Esophagus squamous epithelium (tissue), 5 donors: ENCODE measurements at places on chromosomes 1 and 21. TPM values are rescaled to one million over a fixed set of nuclear protein-coding genes. Genes with fewer than 3 reads are reported as not detected.

GRCh38 chr1:235275223-235275622, 52.8 kb downstream of the ARID4B start:
- no peak for DNase-seq

DNA sequence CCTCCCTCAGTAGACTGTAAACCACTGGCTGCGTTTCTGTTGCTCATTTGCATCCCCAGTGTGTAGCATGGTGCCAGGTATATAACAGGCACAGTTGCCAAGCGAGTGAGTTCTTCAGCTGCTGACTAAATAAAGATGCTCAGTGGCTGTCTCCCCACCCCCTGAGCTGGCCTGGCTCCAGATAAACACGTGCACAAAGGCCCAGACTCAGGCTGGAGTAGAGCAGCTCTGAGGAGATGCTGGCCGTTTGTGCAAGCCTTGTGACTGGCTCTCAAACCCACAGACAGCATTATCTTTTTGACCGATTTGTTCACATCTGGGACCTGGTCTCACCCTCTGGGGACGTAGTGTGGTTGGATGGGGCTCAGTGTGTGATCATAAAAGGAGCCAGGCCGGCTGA, 7.1 kb downstream of the CHRNB2 start:
- no peak for DNase-seq

- DNase-seq: no peak
Measured at GRCh38 chr21:38646213-38646837, 148.0 kb upstream of the ERG start.

The GJA8 gene
- not detected for total RNA-seq

- DNase-seq: no peak
Measured at GRCh38 chr1:6223617-6224016, 12.1 kb downstream of the ICMT start.

- no peak for DNase-seq
Measured at GRCh38 chr1:110535985-110536384, 17.0 kb upstream of the KCNA10 start.

DNA sequence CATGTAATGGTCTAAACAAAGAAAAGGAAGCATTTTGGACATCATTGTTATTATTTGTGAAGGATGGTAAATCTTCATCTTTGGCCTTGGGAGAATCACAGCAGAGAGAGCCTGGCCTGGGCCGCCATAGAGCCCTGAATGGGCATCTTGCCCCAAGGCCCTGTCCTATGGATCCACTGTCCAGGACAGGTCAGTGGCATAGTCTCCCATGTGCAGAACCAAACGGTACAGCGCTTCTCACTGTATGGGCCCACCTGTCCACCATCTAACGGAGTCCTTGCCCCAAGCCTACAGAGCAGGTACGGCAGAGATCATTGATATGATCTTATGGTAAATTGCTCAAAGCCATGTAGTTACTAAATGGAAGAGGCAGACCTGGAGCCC, 185.7 kb downstream of the FOXD2 start:
- no peak for DNase-seq

GRCh38 chr1:60504206-60504840, 430.8 kb upstream of the C1orf87 start:
- no peak for DNase-seq

The KRTAP13-2 gene
- not detected for total RNA-seq

DNA sequence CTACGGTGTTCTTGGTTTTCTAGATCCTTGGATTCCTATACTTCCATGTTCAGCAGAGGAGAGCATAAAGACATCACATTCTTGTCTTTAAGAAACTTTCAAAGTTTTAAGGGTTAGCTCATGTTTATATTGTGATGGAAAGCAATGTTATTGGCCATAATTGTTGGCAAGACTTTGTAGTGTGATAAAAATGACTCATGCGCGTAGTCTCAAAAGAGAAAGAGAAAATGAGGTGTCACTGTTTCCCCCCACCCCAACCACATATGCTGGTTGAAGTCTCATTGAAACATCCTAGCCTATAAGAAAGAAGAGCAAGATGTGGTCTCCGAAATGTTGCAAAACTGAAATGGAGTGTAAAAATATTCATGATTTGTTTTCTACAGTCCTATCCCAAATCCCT, 348.8 kb downstream of the PTBP2 start:
- DNase-seq: no peak

GRCh38 chr1:89842567-89843272, 21.9 kb downstream of the LRRC8D start:
- DNase-seq: no peak

The ADGRL2 gene
- 63.7 TPM for total RNA-seq

- DNase-seq: no peak
Measured at GRCh38 chr21:45014747-45015468, 59.5 kb upstream of the ADARB1 start.

GRCh38 chr1:47302472-47302871, 11.5 kb downstream of the STIL start:
- no peak for DNase-seq

DNA sequence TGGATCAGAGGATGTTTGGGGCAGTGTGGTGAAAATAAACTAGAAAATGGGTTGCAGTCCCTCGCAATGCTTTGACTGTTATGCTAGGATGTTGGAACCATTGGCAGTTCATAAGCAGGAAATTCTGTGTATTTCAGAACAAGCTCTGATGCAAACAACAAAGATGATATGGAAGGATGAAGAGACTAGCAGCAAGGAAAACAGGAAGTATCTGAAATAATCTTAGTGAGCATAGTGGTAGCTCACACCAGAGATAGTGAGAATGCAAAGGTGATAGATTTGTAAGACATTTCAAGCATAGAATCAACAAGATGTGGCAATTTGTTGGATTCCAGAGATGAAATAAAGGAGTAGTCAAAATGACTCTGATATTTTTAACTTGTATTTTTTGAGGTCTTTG, 11.1 kb upstream of the RCC1 start:
- DNase-seq: no peak

The RRP1B gene
- 22.3 TPM for total RNA-seq

GRCh38 chr1:181763736-181764135, 280.4 kb downstream of the CACNA1E start:
- no peak for DNase-seq

The TAS1R1 gene
- total RNA-seq: not detected

The GJA5 gene
- total RNA-seq: 0.38 TPM

- DNase-seq: no peak
Measured at GRCh38 chr1:163250382-163250974, 47.8 kb upstream of the RGS5 start.

- DNase-seq: no peak
Measured at GRCh38 chr21:35520302-35520701, 471.2 kb upstream of the RUNX1 start.

The KCNAB2 gene
- 4.1 TPM for total RNA-seq

- DNase-seq: no peak
Measured at GRCh38 chr1:54950006-54950368, 30.4 kb upstream of the TMEM61 start.

The BCL2L15 gene
- 2.2 TPM for total RNA-seq

GRCh38 chr21:45142469-45143308, 68.3 kb downstream of the ADARB1 start:
- DNase-seq: no peak

DNA sequence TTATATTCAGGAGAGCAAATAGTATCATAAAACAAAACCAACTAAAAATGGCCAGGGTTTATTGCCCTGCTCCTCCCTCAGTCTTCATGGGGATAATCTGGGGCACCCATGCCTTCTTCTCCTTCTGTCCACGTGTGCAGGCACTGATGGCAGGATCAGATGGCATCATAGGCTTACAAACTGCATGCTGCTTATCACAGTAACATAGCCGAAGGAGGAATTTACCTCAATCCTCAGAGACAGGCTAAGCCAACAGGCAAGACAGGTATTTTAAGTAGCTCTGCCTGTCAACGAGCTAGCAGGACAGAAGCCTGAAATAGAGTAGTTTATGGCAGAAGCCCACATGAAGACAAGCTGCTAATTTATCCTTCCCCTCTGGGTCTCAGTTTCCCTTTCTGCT, 9.4 kb downstream of the LAMB3 start:
- DNase-seq: no peak

- DNase-seq: no peak
Measured at GRCh38 chr21:31345136-31345535, 1.1 kb upstream of the TIAM1 start.

DNA sequence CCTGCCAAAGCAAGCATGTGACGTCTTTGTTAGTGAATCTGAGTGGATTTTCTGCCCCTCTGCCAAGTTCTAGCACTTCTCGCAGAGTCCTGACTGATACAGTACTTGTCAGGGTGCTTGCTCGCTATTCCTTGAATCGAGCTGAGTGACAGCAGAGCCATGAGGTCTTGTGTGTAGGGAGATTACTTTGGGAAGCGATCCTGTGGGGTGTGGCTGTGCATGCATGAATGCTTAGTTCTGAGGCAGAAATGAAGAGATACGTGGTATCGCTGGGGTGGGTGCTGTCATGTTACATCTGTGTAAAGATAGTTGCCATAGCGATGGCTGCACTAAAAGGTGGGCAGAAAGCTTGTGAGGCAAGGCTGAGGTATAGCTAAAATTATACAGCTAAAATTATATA, 19.3 kb upstream of the DNAJC28 start:
- DNase-seq: no peak

GRCh38 chr1:227939791-227940771, 7.7 kb downstream of the WNT9A start:
- DNase-seq: no peak

DNA sequence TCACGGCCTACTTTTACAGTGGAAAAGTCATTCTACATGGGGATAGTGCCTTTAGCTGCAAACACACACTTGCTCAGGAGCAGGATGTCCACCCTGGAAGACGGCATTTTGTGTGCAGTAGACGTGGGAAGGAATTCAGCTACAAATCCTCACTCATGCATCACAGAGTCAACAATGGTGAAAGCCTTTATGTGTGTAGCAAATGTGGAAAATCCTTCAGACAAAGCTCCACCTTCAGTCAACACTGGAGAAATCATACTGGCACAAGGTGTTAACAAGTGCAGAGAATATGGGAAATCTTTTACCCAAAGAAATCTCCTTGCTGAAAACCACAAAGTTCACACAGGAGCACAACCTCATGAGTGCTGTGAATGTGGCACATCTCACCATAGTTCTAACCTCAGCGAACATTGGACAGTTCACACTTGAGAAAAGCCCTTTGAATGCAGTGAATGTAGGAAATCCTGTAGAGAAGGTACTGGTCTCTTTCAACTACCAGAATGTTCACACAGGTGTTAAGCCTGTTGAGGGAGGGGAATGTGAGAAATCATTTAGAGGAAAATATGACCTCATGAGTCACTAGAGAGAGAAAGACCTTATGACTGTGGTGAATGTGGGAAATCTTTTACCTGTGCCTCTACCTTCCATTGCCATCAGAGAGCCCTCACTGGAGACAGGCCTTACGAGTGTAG, 101.8 kb downstream of the PTGS2 start:
- no peak for DNase-seq

The OR2T33 gene
- total RNA-seq: not detected

The GREM2 gene
- total RNA-seq: 0.92 TPM

GRCh38 chr1:73947009-73947408, 251.0 kb downstream of the LRRIQ3 start:
- no peak for DNase-seq

- DNase-seq: no peak
Measured at GRCh38 chr1:64223329-64224151, 20.1 kb downstream of the UBE2U start.

DNA sequence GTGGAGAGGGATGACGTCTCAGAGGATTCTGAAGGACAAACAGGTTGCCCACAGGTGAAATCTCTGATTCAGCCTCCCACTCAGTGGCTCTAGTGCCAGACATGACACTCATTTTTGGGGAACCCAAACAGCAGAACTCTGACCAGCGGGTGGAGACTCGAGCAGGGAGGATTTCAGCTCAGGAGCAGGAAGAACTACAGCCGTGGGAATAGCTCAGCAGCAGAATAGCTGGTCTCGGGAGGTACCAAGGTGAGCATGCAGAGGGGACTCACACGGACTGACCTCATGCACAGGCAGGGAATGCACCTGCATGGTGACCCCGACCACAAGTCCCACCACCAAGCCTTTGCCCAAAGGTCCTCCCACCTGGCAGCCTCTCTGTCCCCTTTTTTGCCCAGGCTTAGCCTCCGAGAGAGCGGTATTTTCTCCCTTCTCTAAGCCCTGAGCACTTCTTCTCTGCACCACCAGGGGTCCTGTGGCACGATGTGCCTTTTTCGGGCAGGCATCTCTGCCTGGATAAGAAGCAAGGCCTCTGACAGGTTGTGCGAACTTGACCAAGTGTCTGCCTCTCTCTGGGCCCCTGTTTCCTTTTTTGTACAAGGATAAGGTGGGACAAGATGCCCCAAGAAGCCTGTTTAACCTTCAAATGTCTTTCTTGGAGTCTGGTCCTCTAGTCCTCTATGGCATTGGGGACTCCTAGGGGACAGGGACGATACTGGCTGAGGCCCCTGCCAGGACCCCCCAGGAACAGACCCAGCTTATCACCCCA, 8.8 kb upstream of the FGR start:
- DNase-seq: no peak

- no peak for DNase-seq
Measured at GRCh38 chr1:96376846-96377245, 344.7 kb upstream of the PTBP2 start.

DNA sequence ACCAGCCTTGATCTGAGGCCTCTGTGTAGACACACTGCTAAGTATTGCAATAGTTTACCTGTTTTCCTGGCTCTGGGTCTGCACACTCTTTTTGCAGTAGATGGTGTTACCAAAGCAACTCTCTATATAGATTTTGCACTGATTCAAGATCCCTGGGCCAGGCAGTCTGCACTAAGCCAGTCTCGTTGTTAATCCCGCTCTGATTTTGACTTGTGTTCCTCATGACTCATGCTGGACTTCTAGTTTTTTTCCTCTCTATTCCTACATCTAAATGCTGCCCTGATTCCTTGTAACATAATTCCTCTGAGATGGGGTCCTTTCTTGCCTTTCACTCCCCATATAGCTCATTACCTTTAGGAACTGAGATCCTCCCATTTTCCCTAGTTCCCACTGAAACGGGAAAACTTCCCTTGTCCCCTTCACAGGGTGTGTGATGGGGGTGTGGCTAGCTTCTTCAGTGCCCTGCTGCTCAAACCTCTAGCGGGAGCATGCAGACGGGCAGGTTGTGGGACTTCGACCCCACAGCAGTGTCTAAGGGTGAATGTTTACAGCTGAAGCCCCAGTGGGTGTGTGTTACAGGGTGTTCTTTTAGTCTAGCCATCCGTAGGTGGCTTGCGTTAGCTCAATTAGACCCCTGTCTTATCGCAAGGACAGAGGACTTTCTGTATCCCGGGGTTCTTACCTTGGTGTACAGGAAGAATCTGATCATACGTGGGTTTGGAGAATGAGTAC, 106.5 kb upstream of the RAB3GAP2 start:
- no peak for DNase-seq

DNA sequence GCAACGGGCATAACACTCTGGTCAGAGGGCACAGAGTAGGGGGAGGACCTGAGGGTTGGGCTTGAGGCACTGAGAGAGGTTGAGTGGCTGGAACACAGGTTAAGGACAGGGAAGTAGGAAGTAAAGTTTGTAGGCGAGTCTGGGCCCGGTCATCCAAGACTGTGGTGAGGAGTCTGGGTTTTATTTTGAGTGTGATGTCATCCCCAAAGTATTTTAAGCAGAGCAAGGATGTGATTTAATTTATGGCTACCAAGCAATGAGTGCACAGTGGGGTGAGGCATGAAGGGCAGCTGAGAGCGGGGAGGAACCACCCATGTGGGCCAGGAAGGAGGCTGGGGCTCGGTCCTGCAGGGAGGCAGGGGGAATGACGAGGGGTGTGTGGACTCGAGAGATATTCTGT, 11.2 kb upstream of the VWA5B1 start:
- DNase-seq: no peak

The MOB3C gene
- 12.0 TPM for total RNA-seq
